NCI-H526 (cell line): ENCODE measurements at places on chromosomes 5 and 9.

GRCh38 chr9:99967457-99967856, 61.0 kb downstream of the STX17 start:
- DNase-seq: no peak

DNA sequence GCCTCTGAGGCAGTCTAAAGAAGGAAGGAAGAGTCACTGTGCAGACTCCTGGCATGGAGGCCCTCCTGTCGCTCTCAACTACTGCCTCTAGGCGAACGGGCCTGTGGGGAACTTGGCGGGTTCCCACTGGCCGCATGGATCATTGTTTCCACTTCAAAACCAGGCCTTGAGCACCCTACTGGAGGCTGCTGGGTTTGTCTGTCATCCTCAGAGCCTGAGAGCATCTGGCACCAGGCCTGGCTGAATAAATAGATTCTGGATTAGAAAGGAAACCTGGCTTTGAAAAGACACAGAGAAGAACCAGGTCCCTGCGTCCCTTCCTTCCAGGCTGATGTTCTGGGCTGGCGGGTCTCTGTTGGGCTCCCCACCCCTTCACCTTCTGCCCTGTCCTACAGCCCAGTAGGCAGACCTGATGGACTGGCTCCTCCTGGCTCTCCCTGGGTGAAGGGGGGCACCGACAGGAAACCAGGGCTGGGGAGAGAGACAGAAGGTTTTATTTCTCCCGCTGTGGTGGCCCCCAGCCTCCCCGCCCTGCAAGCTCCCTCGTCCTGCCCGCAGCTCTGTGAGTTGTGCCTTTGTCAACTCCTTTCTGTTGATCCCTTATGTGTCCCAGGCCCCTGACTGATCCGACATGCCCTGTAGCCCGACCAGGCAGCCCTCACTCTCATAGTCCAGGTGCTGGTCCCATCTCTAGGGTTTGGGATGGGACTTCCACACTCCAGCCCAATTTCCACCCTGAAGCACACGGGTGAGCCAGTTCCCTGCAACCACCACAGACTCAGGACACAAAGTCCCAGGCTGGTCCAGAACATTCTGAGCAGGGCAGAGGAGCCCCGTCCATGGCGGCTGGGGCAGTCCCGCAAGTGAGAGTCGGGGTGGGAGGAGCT, 50.1 kb downstream of the ADAMTS2 start:
- DNase-seq: no peak

- DNase-seq: no peak
Observed at GRCh38 chr5:65948115-65948747, 21.9 kb downstream of the ERBIN start.

DNA sequence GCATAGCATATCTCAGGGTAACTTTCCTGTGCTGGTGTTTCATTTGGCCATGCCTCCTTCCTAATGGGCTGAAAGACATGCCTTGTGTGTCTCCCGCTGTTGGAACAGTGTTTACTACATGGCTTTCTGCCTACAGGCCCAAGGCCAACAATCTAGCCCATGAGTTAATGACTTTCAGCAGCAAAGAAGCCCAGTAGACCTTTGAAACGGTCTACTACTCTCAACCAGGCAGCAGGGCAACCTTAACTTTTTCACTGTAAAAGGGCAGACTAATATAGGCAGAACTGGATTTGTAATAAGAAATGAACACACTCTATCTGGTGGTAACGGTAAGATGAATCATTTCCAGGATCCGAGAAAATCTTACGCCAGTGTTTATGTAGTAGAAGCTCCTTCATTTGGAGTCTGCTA, 21.0 kb downstream of the C5orf15 start:
- no peak for DNase-seq

GRCh38 chr5:120055858-120056257, 408.2 kb upstream of the PRR16 start:
- no peak for DNase-seq
